ENCODE measurements at places on chromosomes 5 and 9.

- DNase-seq = no peak
Measured at GRCh38 chr9:127147251-127147650, 24.8 kb upstream of the ANGPTL2 start.

DNA sequence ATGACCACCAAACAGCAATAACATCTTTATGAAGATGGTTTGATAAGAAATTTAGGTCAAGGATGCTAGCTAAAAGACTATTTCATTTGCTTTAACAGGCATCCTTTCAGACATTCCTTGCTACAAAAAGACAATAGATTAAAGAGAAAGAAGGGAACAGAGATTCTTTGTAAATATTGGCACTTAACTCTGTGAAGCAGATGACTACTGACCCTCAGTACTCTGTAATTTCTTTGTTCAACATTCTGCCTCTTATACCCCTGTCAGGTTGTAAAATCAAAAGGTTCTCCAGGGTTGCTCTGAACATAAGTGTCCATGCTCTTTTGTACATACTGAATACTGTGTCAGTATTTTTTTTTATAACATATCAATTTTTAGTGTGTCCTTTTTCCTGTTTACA lies 610.6 kb upstream of the GRAMD2B start:
- DNase-seq = no peak

DNA sequence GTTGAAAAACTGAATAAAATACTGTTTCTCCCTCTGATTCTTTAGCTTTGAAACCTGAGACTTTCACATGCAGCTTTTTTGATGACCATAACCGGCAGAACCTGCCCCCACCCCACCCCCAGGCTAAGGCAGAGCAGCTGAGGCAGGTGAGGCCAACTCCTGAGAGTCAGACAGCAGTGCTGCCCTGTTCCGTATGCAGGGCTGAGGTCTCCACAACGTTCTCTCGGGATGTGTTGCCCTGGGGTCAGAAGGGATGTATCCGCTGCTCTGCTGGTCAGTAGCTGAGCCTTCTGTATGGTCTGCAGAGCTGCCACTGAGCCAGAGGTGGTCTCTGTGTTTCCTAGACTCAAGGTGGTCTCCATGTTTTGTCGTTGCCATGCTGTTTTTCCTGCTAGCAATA lies 190.5 kb downstream of the AOPEP start:
- DNase-seq = no peak

DNA sequence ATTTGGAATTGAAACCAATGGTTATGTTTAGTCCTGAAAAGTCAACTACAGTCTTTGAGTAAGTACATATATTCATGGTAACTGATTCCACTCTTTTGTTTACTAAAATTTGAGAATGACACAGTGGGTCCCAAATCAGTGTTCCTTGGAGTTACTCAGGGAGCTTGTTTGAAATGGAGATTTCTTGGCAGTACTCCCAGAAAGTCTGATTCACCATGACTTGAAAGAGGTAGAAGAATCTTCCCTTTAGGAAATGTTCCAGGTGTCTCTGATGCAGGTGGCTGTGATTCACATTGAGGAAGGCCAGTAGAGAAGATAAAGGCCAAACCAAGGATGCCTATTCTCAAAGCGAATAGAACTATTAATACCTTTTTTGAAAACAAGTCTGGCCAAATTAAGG lies 1078.3 kb downstream of the CDH12 start:
- DNase-seq = no peak

GRCh38 chr9:111872886-111873285 lies 23.7 kb upstream of the UGCG start:
- DNase-seq = no peak

- DNase-seq = no peak
Measured at GRCh38 chr5:43106290-43106638, 14.4 kb upstream of the ZNF131 start.

GRCh38 chr9:18274693-18275092 lies 199.3 kb upstream of the ADAMTSL1 start:
- no peak for DNase-seq

GRCh38 chr5:131218392-131218791 lies 45.5 kb upstream of the CDC42SE2 start:
- no peak for DNase-seq

Measured in hematopoietic multipotent progenitor cell treated with erythropoietin and hydrocortisone succinate and interleukin-3 and kit ligand, for 6 days (in vitro differentiated cells).